Activated CD8-positive, alpha-beta T cell treated with anti-CD3 and anti-CD28 coated beads, Interleukin-2, amount 10 ng/mL, durations not matched to agents 7 days and 5 days (primary cell): ENCODE measurements at places on chromosomes 12 and 14.

DNA sequence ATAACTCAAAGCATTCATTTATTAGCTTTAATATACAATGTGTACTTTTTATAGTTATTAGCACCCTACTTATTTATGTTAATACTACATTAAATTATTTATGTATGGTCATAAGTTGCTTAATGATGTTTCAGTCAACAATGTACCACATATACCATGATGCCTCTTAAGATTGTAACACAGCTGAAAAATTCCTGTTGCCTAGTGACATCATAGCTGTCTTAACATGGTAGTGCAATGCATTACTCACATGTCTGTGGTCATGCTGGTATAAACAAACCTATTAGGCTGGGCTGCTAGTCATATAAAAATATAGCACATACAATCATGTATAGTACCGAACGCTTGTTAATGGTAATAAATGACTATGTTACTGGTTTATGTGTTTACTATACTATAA, 120.4 kb downstream of the ANO6 start:
- DNase-seq = no peak

- peak; percentile 92 for DNase-seq
Observed at GRCh38 chr12:9741726-9742125, 8.8 kb upstream of the CLECL1 start.

DNA sequence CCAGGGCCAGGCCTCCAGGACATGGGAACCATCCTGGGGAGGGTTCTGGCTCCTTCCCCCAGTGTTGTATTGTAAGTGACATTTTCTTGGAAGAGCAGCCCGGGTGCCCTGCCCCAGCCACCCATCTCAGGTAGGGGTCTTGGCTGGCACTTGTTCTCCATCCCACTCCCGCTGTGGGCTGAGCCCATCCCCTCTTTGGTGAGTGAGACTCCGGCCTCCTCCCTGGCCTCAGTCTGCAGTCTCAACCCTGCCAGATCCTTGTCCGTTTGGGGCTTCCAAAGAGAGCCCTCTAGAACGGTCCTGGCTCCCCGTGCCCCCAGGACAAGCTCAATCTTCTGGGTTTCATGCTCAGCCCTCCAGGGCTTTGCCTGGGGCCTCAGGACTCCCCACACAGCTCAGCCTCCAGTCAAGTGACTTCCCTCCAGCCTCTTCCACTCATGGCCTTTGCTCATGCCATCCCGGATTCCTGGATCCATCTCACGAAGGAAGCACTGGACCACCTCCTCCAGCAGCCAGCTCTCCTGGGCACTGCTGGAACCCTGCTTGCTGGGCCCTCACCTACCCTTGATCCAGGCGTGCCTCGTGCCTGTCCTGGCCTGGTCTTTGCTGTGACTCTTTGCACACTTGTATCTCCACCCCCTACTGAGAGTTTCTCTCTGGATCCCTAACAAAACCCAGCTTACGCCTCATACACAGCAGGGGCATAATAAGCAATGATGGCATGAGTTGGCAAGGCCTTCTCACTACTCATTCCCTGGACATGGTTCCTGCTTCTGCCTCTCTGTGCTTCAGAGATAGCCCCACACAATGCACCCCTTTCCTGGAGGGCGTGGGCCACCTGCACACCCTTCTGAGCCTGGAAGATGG, 297.4 kb upstream of the RTL1 start:
- DNase-seq = no peak

DNA sequence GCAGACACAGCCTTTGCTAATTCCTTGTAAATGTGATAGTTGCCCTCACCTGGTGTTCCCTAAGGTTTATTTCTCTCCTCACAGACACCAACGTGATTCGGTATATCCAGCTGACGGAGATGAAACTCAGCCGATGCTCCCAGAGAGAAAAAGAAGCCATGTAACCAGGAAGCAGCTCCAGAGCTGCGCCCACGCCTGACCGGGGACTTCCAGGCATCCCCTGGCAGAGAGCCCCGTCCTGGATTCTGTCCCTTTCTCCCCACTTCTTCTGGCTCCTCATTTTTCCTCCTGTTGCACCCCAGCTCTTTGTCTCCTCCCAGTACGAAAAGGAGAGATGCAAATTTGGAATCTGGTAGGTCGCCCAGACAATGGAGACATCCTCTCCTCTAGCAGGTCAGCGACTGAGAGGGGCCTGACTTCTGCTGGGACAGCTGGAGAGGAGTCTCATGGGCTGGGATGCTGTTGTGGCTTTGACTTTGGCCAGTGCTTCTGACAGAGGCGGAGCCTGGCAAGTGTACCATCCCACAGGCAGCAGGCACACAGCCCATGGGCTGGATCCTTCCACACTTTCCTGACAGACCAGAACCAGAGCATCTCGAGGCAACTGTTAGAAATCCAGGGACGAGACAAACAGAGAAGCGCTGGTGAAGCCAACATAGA, 29.4 kb downstream of the TTC9 start:
- DNase-seq = no peak

- no peak for DNase-seq
Observed at GRCh38 chr12:94815958-94816357, 165.6 kb upstream of the TMCC3 start.

DNA sequence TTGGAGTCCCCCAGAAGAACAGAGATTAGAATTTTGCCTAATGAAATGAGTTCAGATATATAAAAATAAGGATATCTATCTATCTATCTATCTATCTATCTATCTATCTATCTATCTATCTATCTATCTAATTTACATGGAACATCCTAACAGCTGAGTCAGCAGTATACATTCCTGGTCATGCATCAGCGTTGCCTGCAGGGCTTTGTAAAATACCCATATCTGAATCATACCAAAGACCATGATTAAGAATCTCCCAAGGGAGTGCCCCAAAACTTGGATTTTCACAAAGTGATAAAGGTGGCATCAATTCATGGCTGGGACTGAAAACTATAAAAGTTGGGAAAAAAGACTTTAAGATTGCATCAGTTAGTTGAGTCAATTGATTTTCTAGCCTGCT, 32.7 kb upstream of the SYT10 start:
- no peak for DNase-seq

DNA sequence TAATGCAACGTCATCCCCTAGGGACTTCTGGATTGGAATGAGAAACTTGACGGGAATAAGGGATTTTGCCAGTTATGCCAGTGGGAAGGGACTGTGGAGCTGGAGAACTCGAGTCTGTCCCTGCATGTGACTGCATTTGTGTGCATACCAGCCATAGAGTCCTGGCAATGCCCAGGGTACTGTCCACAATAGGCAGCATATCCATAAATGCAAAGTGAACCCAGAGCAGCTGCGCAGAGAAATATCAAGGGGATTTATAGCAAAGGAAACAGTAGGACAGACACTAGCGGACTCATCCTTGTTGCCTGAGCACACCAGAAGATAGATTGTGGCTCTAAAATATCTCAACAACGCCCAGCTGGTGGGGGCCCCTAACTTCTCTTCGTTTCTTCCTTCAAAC, 247.1 kb upstream of the SRRM4 start:
- no peak for DNase-seq

DNA sequence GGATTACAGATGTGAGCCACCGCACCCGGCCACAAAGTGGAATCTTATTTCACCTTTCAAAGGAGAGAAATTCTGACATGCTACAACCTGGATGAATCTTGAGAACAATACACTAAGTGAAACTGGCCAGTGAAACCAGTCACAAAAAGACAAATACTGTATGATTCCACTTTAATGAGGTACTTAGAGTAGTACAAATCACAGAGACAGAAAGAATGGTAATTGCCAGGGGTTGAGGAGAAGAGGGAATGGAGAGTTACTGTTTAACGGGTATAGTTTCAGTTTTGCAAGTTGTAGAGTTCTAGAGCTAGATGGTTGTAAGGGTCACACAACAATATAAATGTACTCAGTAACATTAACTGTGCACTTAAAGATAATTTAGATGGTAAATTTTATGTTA, 33.4 kb downstream of the ADIPOR2 start:
- no peak for DNase-seq

DNA sequence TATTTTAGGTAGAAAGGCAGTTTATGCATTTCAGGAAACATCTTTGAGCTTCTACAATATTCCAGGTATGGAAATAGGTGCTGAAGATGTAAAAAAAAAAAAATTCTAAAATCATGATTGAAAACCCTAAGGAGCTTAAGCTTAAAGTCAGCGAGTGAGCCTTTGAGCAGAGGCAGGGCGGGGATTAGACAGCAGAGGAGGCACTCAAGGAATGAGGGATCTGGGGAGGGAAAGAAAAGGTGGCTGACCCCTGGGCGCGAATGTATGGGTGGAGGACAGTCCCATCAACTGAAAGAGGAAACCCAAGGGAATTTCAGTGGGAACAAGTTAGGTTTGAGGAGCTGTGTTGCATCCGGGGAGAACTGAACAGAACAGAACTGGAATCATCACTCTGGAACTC, 6.4 kb upstream of the PTMS start:
- no peak for DNase-seq

GRCh38 chr12:104220931-104221330, 5.4 kb downstream of the TXNRD1 start:
- DNase-seq = no peak

DNA sequence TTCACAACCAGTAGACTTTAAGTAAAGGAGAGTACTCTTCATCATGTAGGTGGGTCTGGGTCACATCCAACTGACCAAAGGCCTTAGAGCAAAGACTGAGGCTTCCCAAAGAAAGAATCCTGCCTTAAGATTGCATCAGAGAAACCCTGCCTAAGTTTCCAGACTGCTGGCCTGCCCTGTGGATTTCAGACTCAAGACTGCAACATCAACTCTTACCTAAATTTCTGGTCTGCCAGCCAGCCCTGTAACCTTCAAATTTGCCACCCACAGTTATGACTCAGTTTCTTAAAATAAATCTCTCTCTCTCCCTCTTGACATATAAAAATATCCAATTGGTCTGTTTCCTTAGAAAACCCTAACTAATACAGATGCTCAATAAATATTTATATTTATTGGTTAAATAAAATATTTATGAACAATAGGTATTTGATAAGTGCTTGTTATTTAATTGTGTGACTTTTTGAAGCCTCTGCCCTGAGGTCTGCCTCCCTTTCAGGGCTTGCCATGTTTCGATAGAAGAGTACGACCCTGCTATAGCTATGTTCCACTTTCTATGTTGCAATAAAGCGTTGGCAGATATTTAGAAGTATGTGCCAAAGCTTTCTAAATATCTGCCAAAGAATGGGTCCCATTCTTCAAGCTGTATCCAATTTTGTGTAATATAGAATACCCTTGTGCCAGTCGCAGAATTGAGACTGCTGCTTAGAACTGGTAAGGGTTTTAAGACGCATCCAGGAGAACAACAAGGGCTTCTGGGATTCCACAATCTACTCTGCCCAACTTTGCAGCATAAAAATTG, 65.7 kb downstream of the TMEM30B start:
- no peak for DNase-seq

DNA sequence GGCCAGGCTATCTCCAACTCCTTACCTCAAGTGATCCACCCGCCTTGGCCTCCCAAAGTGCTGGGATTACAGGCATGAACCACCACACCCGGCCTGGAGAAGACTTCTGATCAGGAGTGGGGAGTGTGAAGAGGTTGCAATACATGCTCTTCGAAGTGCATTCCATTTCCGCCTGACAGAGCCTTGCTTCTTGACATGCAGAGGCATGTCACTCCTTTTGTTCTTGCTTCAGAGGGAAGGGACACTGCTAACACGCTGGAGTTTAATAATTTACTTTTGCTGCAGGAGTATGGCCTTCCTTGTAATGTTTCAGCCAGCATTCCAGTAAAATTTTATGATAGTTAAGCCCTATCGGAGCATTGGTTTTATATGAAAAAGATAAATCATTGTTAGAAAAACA, 74.9 kb downstream of the SLC25A47 start:
- no peak for DNase-seq
